ENCODE measurements at places on chromosomes 7 and 10.

GRCh38 chr7:148722340-148723165 is 23.9 kb downstream of the CUL1 start:
- no peak for DNase-seq

GRCh38 chr7:151520419-151521261 is 945 bp upstream of the RHEB start:
- peak; percentile 5 for DNase-seq

GRCh38 chr7:51451751-51452476 is 135.3 kb upstream of the COBL start:
- DNase-seq = no peak

DNA sequence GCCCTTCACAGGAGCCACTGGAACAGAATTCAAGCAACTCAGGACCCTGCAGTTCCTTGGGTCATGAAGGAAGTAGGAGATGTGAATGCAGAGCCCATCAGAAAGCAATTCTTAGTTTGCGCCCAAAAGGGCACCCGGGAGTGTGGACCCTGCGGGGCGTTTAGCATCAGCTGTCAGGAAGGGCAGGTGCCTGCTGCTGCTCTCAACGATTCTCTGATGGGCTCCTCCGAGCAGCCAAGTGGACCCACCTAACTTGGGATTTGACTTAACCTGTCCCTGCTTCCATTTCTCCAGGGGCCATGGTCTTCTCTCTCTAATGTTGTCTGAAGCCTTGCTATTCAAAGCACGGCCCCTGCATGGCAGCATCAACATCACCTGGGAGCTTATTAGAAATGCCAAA is 17.1 kb downstream of the CPA5 start:
- no peak for DNase-seq

Data from activated CD8-positive, alpha-beta memory T cell treated with anti-CD3 and anti-CD28 coated beads for 1 hour (primary cell).